CD4-positive, alpha-beta T cell treated with Interleukin-21 for 1 hour (primary cell): ENCODE measurements at places on chromosomes 2 and 18.

- no peak for DNase-seq
Observed at GRCh38 chr2:118372886-118373830, 284.9 kb downstream of the INSIG2 start.

DNA sequence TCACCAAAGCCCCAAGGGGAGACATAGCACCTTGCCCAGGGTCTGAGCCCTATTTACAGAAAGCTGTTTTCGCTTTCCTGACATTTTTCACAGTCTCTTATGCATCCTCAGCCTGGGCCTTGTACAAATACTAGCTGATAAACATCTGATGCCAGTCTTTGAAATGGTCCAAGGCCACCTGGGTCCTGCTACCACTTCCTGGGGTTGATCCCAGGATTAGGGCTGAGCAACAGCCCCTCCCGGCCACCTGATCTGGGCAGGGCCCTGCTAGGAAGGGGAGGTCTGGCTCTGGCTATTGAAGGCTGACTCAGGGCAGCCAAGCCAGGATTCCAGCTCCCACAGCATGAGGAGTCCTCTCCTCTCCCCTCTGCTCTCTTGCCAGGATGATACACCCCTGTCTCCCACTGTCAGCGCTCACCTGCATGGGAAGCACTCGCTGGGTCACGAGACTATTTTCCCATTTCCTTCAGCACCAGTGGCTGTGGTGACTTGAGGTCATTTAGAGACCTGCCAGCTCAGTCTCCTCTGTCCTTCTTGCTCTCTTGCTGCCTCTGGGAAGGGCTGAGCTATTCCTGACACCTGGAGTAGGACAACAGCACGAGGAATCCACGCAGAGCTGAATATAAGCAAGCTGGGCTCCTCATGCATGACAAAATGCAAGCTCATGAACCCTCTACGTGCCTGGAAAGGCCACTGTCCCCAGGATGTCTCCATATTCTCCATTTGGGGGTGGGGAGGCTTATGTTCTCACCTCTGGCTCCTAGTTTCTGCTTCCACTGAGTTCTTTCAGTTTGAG lies 53.0 kb upstream of the LGALSL start:
- no peak for DNase-seq

- DNase-seq, result no peak
Observed at GRCh38 chr18:76406791-76407190, 88.3 kb downstream of the ZNF516 start.

GRCh38 chr2:105972246-105972645 lies 221.9 kb downstream of the UXS1 start:
- DNase-seq, result no peak

- no peak for DNase-seq
Observed at GRCh38 chr2:69464575-69464974, 27.3 kb upstream of the NFU1 start.

GRCh38 chr2:60873381-60873780 lies 8.0 kb upstream of the REL start:
- no peak for DNase-seq

DNA sequence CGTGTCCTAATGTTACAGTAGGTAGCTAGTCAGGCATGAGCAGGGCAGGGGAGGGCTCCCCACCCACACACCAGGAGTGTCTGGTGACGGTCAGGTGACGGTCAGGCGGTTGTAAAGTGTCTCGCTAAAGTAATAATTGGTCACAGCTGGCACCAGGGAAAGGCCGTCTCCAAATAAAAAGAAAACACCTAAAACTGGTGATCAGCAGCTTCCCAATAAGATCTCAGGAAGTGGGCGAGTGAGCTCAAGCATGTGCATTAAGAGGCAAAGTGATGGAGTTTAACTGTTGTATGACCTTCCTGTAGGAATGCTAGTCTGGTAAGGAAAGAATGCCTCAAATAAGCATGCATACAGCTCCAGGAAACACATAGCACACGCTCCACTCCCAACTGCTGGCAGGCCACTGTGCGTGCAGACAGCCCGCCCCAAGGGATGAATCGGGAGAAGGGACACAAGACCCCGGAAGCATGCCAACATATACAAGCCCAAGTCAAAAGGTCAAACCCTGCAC lies 177.1 kb downstream of the RNF144A start:
- no peak for DNase-seq

DNA sequence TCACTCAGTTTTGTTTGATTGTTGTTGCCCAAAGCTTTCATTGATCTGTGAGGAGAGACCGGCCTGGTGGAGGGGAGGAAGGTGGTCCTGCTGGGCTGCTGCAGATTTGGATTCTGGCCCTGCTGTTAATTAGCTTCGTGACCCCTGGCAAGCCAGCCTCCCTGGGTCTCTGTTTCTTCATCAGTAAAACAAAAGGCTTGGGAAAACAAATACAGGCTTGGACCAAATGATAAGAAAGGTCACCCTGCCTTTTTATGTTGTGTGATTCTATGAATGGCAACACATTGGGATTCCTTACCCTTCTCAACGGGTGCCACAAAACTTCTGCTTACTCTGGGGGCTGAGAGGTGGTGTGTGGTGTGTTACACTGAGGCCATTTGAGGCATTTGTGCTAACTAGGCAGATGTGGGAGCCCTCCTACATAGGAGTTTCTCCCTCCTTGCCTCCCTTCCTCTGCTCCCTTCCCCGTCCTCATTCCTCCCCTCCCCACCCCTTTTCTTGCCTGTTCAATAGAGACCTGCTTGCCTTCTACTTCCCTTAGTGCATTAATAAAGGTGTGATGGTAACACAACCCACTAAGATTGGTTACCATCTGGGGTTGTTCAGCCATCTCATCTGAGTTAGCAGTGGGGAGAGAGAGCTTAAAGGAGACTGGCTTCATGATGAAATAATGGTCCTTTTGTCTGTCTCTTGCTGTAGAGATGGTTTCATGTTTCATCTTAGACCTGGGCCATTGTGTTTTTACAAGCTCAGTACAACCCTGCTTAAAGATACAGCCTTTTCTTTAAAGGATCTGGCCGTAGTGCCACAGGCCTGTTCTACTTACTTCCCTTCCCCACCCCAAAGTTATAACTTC lies 96.2 kb downstream of the TANC1 start:
- no peak for DNase-seq

DNA sequence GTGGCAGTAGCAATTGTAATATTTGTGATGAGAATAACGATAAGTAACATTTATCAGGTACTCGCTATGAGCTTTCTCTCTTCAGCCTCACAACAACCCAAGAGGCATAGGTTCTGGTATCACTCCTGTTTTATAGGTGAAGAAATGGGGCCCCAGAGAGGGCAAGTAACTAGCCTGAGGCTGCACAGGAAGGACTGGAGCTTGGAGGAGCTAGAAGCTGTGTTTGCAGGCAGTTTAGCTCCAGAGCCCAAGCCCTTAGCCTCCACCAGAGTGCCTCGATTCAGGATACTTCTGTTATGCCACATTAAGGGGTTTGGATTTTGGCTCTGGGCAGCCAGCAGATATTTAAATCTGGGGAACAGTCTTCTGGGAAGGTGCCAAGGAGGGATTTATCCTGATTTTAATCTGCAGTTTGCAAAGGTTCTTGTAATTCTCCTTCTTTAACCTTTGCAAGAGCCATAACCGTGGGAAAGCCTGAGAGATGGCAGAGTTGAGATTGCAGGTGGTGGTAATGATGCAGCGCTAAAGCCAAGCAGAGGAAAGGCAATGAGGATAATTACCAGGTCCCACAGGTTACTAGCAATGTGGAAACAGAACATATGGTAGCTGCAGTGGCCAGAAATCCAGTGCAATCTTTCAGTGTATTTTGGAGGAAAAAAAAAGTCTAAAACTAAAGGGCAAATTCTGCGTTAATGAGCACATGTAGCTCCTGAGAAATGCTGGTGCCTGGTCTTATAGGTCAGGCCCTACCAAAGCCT lies 9.1 kb downstream of the MOCOS start:
- DNase-seq, result no peak

GRCh38 chr2:71409611-71410010 lies 43.8 kb upstream of the DYSF start:
- no peak for DNase-seq
